ENCODE measurements at places on chromosomes 5 and 9.

DNA sequence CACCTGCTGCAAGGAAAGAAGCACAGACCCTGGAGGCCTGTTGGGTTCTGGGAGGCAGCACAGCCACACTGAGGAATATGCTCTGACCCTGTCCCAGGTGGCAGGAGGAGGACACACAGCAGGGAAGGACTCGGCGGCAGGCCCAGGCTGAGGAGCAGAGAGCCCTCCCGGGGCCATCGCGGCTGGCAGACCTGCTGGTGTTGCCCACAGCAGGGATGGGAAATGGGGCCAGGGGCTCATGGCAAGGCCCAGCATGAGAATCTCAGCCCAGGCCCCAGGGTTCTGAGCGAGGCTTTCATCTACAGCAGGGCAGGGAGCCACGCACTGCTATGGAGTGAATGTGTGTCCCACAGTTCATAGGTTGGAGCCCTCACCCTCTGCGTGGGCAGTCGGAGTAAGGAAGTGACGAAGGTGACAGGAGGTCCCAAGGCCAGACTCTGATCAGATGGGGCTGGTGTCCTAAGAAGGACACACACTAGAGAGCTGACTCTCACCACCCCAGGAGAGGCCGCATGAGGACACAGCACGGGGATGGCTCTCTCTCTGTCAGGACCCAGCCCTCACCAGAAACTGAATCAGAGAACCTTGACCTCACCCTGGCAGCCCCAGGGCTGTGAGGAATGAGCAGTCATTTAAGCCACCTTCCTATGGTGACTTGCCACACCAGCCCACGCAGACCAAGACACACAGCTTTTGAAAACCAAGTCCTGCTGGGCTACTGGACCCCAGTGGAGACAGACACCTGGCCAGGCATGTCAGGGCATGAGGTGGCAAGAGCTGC, 10.3 kb upstream of the GPSM1 start:
- no peak for DNase-seq

DNA sequence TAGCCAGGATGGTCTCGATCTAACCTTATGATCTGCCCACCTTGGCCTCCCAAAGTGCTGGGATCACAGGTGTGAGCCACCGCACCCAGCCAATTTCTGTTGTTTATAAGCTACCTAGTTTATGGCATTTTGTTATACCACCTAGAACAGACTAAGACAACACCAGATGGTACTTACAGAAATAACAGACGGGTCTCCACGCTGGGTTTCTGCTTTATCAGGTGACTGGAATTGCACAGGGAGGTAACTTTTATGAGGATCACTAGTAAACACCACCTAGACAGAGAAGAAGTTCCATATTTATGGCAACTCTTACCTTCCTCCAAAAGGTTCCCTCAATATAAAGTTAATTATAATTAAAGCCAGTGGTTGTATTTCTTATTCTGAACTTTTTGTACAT, 74.0 kb downstream of the CEMIP2 start:
- DNase-seq = no peak

GRCh38 chr9:21803649-21804048, 1.2 kb downstream of the MTAP start:
- no peak for DNase-seq

DNA sequence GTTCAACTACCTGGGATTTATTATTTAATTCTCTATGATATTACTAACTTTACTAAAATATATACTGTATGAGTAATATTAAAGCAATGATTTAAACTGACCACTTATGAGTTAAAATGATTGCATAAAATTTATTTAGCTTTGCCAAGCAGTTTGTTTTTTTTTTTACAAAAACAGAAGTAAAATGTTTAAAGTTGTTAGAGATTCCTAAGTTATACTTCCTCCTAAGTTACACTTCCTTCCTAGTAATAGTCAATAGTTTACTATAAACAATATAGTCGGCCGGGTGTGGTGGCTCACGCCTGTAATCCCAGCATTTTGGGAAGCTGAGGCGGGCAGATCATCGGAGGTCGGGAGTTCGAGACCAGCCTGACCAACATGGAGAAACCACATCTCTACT, 23.7 kb upstream of the LRRC19 start:
- no peak for DNase-seq

GRCh38 chr5:123451047-123451446, 27.8 kb upstream of the CEP120 start:
- DNase-seq = no peak

- DNase-seq = no peak
Observed at GRCh38 chr5:158559643-158560042, 540.1 kb downstream of the EBF1 start.

GRCh38 chr9:99778308-99778707, 43.4 kb upstream of the NR4A3 start:
- no peak for DNase-seq

GRCh38 chr9:71910650-71911060, 338 bp downstream of the ABHD17B start:
- no peak for DNase-seq

DNA sequence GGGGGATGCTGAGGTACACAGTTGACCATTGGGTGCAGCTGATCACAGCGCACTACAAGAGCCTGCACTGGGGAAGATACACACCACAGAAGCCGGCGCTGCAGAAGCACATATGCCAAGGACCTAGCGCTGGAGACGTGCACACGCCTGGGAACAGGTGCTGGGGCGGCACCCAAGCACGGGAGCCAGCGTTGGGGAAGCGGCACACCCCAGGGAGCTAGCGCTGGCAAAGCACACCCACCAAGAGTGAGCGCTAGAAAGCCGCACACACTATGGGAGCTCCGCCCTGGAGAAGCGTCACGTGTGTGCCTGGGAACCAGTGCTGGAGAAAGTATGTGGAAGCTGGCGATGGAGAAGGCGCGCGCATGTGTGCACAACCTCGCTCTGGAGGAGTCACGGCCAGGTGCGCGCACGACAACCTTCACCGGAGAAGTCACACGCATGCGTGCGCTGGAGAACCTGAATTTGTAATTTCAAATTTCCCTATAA, 4.5 kb downstream of the FANCC start:
- no peak for DNase-seq

DNA sequence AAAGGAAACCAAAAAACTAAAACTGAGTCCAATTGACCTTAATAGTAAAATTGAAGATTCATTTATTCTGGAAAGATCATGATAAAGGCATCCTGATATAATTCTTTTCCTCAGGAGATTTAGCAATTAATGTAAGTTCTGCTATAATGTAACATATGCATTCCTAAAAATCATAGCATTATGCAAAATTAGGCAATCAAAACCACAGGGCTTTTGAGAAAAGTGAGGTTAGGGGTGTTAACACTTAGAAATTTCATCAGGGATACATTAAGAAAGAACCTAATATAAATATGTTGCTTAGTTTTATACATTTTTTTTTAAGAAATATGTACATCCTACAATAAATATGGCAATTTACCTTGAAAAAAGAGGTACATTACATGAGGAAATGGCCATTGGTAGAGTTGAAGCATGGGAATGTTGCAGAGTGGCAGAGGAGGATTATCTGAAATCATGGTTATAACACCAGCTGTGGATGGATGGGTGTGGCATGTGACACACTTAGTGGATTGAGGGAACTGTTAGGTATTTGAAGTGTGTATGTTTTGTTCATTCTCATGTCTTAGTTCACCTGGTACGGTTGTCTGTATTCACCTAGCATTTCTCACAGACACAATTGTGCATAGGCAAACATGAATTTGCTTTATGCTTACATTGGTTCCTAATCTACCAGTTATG, 51.1 kb downstream of the CCNH start:
- no peak for DNase-seq

GRCh38 chr5:122362361-122362760, 50.3 kb downstream of the SNCAIP start:
- no peak for DNase-seq

DNA sequence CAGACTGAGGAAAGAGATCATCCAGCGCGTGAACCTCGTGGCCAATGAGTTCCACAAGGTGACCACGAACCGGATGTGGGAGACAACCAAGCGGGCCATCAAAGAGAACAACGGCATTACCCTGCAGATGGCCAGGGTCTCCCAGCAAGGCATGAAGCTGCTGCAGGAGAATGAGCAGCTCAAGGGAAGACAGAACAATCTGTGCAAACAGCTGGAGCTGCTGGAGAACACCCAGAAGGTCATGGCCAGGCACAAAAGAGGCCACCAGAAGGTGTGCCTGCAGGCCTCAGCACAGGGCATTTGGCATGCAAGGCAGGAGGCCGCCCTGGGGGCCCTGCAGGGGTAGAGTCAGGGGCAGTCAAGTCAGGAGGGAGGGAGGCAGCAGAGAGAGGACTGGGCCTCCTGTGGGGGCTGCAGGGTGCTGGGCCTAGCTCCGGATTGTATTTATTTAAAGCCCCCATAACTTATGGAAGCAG, 4.2 kb downstream of the PTRH1 start:
- no peak for DNase-seq

- no peak for DNase-seq
Observed at GRCh38 chr9:16132513-16132912, 579.7 kb downstream of the CCDC171 start.

DNA sequence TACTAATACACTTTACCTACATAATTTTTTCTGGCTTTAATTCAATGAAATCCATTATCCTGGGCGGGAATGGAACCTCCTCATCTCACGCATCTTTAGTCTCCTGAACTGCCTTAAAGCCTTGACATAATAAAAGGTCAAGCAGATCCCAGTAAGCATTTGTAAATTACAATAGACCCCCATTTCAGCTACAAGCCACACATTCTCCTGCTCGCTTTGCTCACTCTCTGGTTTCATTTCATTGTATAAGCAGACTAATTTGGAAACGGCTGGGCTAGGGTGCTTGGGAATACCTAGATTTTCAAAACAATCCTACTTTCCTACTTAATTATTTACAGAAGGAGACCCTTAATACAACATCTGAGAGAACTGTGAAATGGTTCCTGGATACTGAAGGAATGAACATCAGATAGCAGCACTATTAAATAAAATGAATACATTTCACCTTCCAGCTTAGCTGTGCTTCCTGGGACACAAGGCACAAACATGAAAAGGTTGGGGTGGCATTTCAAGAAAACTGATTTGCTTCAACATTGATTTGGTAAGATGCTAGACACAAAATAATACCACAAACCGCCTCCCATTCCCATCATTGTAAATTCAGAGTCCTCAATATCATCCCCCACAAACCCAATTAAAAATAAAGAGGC, 1.5 kb downstream of the JAKMIP2 start:
- DNase-seq = no peak

GRCh38 chr5:174247301-174247700, 201.8 kb downstream of the NSG2 start:
- no peak for DNase-seq

DNA sequence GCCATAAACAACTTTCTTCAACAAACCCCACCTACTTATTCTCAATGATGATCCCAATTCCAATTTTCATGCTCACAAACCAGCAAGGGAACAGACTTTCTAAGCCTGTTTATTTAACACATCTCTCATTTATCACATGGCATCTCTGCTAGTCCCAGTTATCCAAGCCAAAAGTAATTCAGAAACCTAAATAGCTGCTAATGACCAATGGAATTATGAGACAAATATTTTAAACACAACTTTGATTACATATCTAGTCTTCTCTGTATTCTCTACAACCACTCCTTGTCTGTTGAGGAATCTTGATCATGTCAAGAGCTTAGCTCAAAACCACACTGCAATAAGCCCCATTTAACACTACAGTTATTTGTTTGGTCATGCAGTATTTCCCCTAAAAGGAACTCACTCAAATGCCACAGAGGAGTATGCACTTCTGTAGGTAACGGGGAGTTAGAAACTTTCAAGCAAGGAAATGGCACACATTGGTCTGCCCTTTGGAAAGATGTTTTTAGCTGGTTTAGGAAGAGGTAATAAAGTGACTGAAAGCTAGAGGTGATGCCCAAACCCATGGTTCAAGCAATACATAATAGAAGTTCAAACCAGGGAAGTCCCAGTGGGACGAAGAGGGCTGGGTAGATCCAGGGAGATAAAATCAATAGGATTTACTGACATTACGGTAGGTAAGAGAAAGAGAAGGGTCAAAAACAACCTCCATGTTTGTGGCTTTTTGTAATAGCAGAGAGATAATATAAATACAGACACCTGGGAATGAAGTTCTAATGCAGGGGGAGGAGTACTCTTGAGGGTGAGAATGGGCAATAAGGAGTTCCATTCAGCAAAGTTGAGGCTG, 42.1 kb upstream of the HTR4 start:
- DNase-seq = no peak

DNA sequence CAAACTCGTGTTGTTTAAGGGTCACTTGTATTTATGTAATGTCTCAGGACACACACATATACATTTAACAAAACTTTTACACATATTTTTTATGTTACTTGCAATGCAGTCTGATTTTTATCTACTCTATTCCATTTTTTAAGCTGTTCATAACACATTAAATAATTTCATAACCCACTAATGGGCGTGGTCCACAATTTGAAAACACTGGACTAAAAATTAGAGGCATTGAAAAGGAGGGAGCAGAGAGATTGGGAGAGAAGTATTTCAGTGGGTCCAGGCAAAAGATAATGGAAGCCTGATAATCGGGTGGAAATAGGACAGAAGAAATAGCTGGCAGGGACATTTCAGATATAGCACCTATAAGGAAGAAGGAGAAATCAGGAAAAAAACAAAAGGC, 597.3 kb upstream of the CLINT1 start:
- DNase-seq = no peak

GRCh38 chr5:107431998-107432397, 238.7 kb downstream of the EFNA5 start:
- no peak for DNase-seq

DNA sequence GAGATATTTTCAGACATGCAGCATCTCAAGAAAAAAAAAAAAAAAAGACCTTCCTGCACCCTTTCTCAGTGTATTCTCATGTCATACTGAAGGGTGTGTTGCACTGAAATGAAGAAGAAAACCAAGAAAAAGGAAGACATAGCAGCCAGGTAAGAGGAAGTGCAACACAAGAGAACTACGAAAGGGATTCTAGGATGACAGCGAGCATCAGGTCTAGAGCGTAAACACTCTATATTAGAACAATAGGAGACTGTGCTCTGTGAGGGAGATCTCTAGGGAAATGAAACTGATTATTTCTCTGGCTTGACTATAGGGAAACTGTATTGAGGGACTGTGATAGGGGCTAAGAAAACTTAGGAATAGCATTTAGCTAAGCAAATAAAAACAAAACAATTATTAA, 30.0 kb downstream of the BTF3 start:
- DNase-seq = no peak

DNA sequence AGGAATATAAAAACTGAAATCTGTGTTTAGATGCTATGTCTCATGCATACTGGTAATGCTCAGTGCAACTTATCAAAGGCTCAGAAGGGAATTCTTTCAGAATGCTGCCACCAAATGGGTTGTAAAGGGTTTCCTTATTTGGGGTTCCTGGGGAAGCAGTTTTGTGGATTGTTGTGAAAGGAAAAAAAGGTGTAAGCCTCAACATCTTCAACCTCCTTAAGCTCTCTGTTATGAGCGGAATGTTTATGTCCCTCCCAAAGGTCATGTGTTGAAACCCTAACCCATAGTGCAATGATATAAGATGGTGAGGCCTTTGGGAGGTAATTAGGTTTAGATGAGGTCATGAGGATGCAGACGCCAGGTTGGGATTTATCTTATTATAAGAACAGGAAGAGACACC, 41.6 kb downstream of the GNA14 start:
- DNase-seq = no peak

GRCh38 chr5:74613283-74613682, 27.2 kb downstream of the ENC1 start:
- no peak for DNase-seq

- DNase-seq = no peak
Observed at GRCh38 chr5:88732181-88732633, 150.8 kb downstream of the MEF2C start.

- no peak for DNase-seq
Observed at GRCh38 chr9:81317223-81317622, 372.1 kb downstream of the TLE1 start.
